Osteocyte (in vitro differentiated cells): ENCODE measurements at places on chromosomes 1 and 21. TPM values are rescaled to one million over a fixed set of nuclear protein-coding genes. Genes with fewer than 3 reads are reported as not detected.

DNA sequence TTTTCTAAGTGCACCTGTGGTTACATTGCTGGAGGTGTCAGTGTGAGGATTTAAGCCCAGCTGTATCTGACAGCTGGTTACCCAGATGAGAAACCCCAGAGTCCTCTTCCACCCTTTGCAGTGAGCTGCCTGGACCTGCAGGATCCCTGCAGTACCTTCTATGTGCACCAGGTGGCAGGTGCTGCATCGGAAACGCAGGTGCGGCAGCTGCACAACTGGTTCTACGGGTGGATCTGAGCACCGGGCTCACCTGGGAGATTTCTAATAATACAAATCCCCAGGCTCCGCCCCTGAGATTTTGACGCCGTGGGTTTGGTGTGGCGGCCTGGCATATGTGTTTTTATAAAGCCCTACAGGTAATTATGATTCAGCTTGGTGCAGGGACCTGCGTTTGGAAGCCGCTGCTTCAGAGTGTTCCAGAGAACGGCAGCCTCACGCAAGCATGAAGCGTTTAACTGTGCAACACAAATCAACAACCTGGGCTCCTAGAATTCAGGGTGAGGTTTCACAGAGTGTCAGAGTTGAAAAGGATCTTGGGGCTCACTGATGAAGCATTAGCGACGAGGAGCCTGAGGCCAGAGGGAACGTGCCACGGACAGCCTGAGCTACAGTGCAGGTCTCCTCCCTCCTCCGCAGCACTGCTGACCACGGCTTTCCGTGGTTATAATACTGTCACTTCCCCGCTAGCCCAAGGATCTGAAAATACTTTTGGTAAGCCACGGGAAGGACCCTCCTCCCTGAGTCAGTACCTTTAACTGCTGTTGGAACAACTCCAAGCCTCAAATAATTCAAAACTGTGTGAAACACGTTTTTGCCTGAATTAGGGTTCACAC lies 96.7 kb upstream of the TRABD2B start:
- DNase-seq = no peak
- H3K27me3 ChIP-seq = peaks cover 19% of the 10 kb centered on the region
- H3K36me3 ChIP-seq = no peaks in the 10 kb centered on the region
- no peak overlapping the region for H3K27ac ChIP-seq
- H3K4me1 ChIP-seq = no peaks in the 10 kb centered on the region
- no peak overlapping the region for H3K4me3 ChIP-seq

- peak; percentile 87 for DNase-seq
- H3K27me3 ChIP-seq = no peaks in the 10 kb centered on the region
- no peaks in the 10 kb centered on the region for H3K36me3 ChIP-seq
Measured at GRCh38 chr21:46048926-46049889, 48.7 kb upstream of the COL6A2 start.

- no peak overlapping the region for H3K4me3 ChIP-seq
- H3K4me1 ChIP-seq = peaks cover 2% of the 10 kb centered on the region
- DNase-seq = no peak
- no peak overlapping the region for H3K27ac ChIP-seq
Measured at GRCh38 chr1:220226752-220227151, 45.5 kb downstream of the RAB3GAP2 start.

GRCh38 chr1:119004129-119004527 lies 16.0 kb upstream of the TBX15 start:
- H3K4me3 ChIP-seq = no peak overlapping the region
- H3K27ac ChIP-seq = no peak overlapping the region
- no peak for DNase-seq
- H3K36me3 ChIP-seq = no peaks in the 10 kb centered on the region

DNA sequence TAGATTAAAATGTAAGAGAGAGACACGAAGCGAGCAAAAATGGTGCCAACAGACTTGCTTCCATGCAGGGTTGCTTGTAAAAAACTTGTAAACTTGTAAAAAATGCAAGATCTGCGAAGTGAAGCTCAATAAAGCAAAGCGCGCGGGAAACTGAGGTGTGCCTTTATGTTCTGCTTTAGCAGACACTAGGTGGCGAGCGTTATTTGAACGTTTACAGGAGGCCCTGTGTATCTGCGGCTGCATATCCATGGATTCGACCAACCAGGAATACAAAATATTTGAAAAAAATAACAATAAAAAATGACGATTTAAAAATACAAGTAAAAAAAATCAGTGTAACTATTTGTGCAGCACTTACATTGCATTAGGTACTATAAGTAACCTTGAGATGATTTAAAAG lies 1.5 kb downstream of the UBE2G2 start:
- H3K4me1 ChIP-seq = peaks cover 25% of the 10 kb centered on the region
- no peak for DNase-seq
- H3K4me3 ChIP-seq = peak overlapping the region; percentile 94
- peaks cover 13% of the 10 kb centered on the region for H3K36me3 ChIP-seq
- H3K27ac ChIP-seq = no peak overlapping the region
- no peaks in the 10 kb centered on the region for H3K27me3 ChIP-seq

LCE1F gene
- total RNA-seq = not detected in 2 replicates

ILDR2 gene
- 0.16 TPM in 1 of 2 replicates, not detected in the other for total RNA-seq
